NCI-H1930 (cell line): ENCODE measurements at places on chromosomes 2 and 18.

- no peak for DNase-seq
These were observed 81.7 kb downstream of the SDC1 start for GRCh38 chr2:20143263-20143662.

- no peak for DNase-seq
These were observed 86.6 kb upstream of the ODC1 start for GRCh38 chr2:10534514-10535250.

DNA sequence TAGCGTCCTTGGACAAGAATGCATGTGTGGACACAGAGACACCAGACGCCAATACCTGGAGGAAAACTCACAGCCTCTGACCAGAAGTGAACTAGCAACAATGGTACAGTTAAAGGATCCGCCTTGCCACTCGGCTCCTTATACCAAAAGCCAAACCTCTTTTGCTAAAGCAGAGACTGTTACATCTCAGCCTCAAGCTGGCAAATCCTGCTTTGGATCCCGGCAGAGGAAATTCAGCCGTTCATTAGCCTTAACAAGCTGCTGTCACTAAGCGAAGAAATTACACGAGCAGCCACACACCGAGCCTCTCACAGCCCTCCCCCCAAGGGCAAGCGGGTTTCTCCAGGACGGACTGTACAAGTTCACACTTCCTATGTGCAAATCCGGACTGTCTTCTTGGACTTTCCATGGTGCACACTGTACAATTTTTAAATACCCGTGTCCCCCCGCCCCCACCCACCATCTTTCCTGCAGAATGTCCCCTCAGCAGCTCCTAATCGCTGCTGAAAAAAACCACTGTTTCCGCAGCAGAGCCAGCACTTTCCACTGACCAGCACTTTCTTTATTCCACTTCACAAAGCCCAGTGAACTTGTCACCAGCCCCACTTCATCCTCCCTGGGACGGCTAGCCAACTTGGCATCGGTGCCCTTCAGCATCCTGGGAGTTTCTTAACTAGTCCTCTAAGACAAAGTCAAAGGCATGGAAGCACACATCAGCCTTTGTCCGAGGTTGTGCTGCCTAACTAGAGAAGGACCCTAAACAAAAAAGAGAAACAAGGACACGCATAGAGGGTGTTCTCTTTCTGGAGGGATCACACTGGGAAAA is 1.5 kb downstream of the KLF7 start:
- no peak for DNase-seq

GRCh38 chr2:205957452-205958154 is 128.4 kb downstream of the INO80D start:
- no peak for DNase-seq

DNA sequence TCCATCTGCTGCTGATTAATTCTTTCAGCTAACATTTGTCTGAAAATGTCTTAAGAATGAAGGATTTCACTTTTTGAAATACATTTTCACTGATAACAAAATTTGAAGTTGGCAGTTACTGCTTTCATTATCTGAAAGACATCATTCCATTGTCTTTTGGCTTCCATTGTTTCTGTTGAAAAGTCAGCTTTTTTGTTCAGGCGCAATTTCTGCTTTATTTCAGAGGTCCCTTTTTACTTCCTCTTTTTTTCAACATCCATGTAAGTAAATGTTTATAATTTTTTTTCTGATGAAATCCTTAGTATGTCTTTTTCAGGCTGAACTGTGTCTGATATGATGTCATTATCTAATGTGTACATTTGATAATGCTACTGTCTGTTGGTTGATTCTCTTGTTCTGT is 184.2 kb downstream of the RND3 start:
- no peak for DNase-seq

- no peak for DNase-seq
These were observed 42.4 kb downstream of the ADI1 start for GRCh38 chr2:3476985-3477327.

DNA sequence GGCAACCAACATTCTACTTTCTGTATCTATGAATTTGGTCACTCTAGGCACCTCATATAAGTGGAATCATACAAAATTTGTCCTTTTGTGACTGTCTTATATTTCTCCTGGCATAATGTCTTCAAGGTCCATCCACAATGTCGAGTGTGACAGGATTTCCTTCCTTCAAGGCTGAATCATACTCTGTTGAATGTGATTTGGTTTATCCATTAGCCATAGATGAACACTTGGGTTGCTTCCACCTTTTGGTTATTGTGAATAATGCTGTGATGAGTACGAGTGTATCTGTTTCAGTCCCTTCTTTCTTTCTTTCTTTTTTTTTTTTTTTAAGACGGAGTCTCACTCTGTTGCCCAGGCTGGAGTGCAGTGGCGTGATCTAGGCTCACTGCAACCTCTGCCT is 311.3 kb downstream of the TGIF1 start:
- DNase-seq = no peak

- DNase-seq = no peak
These were observed 74.2 kb upstream of the LCLAT1 start for GRCh38 chr2:30372826-30373225.

- no peak for DNase-seq
These were observed 87.3 kb upstream of the PPP1CB start for GRCh38 chr2:28664120-28664842.
